Uterus (tissue), 4 donors: ENCODE measurements at places on chromosomes 5 and 9. TPM values are rescaled to one million over a fixed set of nuclear protein-coding genes. Genes with fewer than 3 reads are reported as not detected.

DNA sequence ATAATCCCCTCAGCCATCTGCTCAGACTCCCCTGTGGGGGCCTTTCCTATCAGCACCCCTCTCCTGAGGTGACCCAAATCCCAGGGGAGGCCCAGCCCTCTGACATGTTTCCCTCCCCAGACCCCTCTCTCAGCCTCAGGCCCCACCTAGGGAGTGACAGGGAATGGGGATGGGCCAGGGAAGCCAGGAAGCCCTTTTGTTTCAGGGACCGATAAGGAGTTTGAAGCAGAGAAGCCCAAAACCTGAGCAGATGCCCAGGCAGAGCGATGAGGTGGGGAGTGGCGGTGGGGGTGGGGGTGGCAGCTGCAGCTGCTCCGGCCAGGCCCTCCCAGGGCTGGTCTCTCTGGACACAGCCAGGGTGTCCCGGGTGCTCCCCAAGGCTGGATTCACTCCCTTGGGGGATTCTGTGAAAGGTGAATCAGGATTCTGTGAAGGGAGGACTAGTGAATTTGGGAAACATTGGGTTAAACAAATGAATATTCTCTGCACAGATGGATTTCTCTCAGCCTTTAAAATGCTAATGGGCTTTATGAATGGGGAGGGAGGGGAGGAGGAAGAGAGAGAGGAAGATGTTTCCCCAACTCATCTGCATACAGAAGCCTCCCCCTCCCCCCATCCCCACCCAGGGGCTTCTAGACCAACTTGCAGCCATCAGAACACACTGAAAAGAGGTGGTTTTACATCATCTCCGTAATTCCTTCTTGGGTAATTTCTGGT is 17.4 kb downstream of the AKNA start:
- no peak for DNase-seq

- no peak for DNase-seq
Measured at GRCh38 chr5:111517853-111518501, 5.6 kb upstream of the STARD4 start.

DNA sequence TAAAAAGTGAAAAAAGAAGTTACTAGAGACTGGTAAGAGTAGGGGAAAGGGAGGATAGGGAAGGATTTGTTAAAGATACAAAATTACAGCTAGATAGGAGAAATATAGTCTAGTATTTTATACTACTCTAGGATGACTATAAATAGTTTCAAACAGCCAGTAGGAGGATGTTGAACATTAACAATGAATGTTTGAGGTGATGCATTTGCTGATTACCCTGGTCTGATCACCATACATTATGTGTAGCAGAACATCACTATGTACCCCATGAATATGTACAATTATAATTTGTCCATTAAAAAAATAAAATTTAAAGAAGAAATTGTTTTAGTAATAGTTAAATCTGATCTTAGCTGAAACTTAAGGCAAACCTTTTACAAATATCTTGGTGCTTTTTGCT is 302.6 kb downstream of the ARHGAP26 start:
- no peak for DNase-seq

GRCh38 chr9:13500034-13500433 is 220.5 kb upstream of the MPDZ start:
- no peak for DNase-seq

- DNase-seq, result no peak
Measured at GRCh38 chr5:111159845-111160244, 64.3 kb upstream of the CAMK4 start.

DNA sequence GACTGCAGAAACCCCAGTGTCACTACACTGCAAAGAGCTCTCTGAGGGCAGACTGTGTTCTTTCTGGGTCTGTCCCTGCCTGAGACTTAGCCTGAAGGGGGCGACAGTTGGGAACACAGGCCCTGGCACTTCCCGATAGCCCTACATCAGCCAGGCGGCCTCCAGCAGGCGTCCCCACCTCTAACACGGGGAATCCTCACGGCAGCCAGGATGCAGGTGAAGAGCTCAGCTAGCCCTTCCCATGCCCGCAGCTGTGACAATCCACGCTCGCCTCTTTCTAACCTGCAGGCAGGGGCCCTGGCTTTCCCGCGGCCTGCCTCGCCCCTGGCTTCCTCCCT is 5.9 kb downstream of the MED22 start:
- no peak for DNase-seq

DNA sequence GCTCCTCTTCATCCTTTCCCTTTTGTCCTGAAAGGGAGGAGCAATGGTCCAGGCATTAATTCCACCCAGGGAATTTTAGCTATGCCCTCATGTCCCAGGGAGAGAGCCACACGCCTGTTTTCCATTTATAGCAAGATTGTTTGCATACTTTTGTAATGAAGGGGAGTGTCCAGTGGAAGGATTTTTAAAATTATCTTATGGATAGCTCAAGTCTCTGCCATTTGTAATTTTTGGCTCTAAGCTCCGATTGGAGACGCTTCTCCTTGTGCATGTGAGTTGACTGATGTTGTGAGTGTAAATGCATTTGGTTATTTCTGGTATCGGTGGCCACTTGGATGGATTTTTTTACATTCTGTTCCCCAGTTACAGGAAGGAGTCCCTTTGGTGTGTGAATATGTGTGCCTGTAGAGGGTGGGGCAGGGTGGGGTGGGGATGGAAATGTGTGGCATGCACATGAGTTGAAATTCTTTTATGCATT is 7.2 kb upstream of the RPL26L1 start:
- no peak for DNase-seq

DNA sequence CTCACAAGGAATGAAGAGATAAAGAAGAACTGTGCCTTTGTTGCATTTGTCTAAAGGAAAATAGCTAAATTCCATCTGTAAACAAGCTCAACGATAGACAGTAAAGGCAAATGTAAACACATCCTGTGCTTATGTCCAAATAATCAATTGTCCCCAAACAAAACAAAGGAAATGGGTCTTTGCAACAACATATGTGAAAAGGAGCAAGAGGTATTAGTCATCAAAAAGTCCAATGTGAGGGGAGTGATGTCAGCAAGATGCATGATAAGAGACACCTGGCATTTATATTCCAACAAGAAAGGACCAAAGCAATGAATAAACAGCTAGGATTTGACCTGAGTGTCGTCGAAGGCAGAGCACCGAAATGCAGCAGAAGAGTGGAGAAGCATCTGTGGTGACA is 209.1 kb downstream of the ASTN2 start:
- no peak for DNase-seq

DNA sequence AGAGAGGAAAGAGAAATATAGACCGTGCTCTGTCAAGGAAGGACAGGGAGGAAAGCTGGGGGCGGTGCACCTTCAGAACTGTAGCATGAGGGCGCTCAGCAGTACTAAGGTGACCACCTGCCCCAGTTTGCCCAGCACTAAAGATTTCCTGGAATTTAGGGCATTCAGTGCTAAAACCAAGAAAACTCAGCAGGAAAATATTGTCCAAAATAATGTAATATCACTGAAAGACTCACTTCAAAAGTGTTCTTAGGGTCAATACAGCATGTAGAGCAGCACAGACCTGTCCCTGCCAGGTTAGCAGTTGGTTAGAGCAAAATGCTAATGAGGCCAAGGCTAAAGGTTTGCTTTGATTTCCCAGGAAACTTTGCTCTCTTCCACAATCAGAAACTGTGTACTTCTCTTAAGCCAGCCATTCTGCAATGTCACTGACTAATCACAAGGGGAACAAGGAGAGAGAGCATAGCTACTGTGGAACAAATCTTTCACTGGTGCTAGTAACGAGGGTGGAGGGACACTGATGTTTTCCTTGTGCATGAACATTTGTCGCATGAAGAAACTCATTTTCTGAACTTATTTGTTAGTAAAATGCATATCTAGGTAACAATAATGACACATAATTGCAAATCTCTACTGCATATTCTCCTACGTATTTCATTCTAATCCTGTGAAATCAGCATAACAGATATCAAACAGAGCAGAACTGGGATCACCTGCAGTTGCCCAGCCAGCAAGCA is 53.0 kb upstream of the GRAMD2B start:
- DNase-seq, result no peak

DNA sequence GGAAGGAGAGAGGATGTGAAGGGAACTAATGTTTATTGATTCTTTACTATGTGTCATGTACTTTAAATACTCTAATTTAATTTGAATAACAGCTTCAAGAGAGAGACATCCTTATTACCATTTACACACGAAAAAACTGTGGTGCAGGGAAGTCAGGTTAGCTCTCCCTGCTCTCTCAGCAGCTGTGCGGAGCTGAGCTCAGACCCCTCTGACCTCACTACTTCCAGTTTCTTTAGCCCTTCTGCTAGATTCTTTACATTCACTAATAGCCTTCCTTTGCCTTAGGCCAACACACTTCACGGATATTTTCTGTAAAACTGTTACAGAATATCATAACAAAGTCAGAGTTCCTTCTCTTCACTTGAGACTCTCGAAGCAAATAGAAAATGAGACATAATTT is 131.3 kb upstream of the ARRDC3 start:
- no peak for DNase-seq

DNA sequence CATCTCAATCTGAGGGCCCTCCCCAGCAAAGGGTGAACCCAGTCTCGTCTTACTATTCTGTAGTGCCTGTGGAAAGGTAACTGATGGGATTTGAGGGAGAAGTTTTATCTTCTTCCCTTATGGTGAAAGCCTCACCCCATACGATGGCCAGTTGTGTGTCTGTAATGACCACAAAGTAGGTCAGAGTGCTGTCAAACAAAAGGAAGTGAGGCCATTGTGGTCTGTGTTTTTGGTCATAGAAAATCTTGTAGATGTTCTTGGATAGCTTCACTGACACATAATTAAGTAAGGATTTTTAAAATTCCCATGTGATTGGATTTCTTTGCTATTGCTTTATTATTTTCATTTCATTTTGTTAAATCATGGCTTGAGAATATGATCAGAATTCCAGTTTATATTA is 505.1 kb upstream of the KLF4 start:
- DNase-seq, result no peak

DNA sequence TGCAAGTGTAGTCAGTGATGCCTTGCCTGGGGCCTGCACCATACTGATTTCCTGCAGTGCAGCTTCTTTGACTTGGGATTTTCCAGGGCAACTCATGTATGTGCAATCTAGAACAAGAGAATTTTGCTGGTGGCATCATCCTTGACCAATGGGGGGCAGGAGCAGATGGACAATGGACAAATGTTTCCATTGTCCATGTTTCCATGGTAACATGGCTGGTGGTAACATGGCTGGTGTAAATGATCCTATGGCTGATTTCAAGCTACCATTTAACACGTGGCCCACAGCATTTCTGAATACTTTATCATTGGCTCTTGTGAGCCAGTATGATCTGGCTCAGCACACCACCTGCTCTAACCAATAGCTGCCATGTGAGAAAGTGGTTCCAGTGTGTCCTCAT is 130.1 kb upstream of the OSMR start:
- DNase-seq, result no peak

GRCh38 chr9:91663858-91664257 is 240.2 kb upstream of the NFIL3 start:
- no peak for DNase-seq

DNA sequence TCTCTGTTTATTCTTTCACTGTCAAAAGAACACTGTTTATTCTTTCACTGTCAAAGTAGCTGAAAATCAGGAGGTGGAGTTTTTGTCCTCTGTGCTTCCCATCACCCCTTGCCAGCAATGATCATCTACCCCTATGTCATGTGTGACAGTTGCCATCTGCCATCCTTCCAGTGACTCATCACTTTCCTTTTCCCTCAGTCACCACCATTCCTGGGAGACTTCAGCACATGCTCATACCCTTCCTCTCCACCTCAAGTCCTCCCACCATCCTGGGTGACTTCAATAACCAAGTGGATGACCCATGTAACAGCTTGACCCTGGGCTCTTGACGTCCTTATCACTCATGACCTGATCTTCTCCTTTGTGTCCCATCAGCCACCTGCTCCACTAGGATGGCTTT is 43.3 kb upstream of the RASEF start:
- no peak for DNase-seq

DNA sequence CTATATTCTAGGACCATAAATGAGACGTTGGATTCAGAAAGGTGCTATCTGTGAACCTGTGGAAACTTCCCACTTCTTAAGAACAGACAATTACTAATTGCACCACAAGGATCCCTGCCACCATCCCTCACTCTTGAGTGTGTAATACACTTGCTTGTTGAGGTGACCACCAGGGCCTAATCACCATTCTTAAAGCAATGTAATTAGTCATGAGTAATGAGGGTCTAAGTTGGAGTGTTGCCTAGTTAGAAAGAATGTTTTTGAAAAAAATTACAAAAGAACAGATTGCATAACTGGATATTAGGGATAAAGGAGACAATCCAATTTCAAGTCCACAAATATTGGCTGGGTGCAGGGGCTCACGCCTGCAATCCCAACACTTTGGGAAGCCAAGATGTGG is 56.9 kb upstream of the TRIO start:
- DNase-seq, result no peak

DNA sequence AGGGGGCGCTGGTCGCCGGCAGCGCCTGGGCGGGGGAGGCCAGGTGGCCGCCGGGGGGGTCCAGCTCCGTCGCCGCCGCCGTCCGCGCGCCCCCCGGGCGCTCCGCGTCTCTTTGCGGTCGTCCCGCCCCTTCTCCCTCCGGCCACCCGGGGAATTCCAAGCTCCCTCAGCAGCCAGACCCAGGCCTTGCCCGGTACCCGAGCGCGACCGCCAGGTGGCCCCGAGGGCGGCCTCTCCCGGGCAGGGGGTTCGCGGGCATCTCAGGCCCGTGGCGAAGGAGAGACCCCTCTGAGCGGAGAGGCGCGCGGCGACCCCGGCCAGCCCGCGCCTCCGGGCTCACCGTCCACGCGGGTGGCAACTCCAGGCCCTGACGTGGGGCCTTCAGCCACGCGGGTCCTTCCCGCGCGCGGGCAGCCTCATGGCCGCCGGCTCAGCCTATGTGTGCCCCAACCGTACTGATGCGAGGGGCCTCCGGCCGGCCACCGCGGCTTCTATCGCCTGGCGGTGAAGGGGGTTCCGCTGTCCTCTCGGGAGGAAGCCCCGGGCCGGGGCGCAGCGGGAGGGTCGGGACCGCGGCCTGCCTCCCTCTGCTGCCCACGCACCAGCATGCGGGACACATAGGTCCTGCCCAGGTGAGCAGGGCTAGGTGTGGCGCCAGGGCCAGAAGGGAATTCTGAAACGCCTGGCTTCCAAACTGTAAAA is 529 bp upstream of the NRARP start:
- no peak for DNase-seq

GRCh38 chr9:130688072-130688471 is 5.5 kb upstream of the EXOSC2 start:
- DNase-seq, result no peak

SLC23A1 gene
- total RNA-seq, result not detected

CCL21 gene
- total RNA-seq, result 66.4 TPM

C5 gene
- 2.1 TPM for total RNA-seq

WWC1 gene
- total RNA-seq, result under 0.01 TPM

PTGES gene
- 1.3 TPM for total RNA-seq

GABRB2 gene
- total RNA-seq, result 0.61 TPM

CBY3 gene
- total RNA-seq, result not detected

FAM81B gene
- not detected for total RNA-seq

RLN1 gene
- not detected for total RNA-seq

ZNF367 gene
- 0.26 TPM for total RNA-seq

OR1Q1 gene
- not detected for total RNA-seq

DRD1 gene
- total RNA-seq, result not detected
